ENCODE measurements at places on chromosomes 6 and 20.

GRCh38 chr6:12844284-12845223, 128.0 kb downstream of the PHACTR1 start:
- DNase-seq, result no peak

GRCh38 chr20:25081730-25082497, at the start of gene VSX1:
Gene VSX1 (minus strand): TSS chr20:25082141. CDS start chr20:25082096, 45 bp downstream.
- DNase-seq, result peak; percentile 50

GRCh38 chr6:33344701-33345697, 27.5 kb upstream of the ZBTB22 start:
- DNase-seq, result peak; percentile 64

- DNase-seq, result no peak
Observed at GRCh38 chr6:20366082-20366830, 35.4 kb upstream of the E2F3 start.

GRCh38 chr6:111666847-111667246, 61.2 kb upstream of the TRAF3IP2 start:
- DNase-seq, result no peak

GRCh38 chr20:63968928-63969760, 586 bp downstream of the ZNF512B start:
- peak; percentile 64 for DNase-seq

DNA sequence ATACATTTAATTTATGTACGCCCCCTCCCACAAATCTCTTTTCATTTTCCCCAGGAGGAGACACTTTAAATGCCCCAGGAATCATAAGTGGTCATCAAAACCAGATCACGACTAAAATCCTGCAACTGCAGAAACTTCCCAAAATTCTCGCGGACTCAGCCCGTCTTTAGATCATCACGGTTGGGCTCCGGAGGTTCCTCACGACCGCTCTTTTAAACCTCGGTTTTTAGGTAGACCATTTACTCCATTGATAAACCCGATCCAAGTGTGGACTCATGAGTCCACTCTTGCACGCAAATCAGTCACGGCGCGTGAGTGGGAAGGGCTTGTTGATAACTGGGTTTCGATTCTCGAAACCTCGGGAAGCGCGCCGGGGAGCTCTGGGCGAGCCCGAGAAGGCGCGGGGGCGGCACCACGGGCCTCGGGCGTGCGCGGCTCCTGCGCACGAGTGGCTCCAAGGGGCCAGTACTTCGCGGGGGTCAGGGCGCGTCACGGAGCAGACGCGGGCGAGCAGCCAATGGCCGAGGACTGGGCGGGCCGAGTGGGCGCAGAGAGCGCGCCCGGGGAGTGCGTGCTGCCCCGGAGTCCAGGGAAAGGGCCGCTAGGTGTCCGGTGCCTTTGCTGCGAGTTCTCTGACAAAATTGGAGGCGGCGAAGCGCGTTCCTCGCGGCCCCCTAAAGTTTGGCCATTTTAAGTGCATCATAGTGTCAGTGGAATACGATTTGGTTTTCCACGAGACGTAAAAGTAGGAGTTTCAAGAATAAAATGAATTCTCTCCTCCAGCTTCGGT, 635 bp upstream of the TENT5A start:
- peak; percentile 88 for DNase-seq

- DNase-seq, result no peak
Observed at GRCh38 chr6:154974485-154975149, 20.5 kb upstream of the TIAM2 start.

GRCh38 chr6:144349690-144350527, 64.8 kb downstream of the UTRN start:
- no peak for DNase-seq

DNA sequence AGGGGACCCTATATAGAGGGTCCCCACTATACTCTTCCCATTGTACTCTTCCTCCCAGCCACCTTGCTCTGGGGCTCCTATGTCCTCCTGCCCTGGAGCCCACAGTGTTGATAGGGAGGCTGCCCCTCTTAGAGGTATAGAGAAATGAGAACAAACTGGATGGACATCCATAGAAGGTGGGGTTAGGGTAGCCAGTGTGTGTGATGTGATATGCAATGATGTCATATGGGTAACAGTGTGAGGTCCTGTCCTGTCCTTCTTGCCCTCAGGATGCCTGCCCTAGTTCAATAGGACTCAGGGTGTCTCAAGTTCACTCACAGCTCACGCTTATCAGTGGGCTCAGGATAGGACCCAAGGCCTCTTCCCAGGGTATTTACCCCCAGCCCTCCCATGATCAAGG, 435 bp downstream of the PTCRA start:
- no peak for DNase-seq

GRCh38 chr6:48110436-48111142, 408 bp downstream of the PTCHD4 start:
- no peak for DNase-seq

- DNase-seq, result no peak
Observed at GRCh38 chr6:96194675-96195074, 178.9 kb downstream of the FUT9 start.

- no peak for DNase-seq
Observed at GRCh38 chr6:11485271-11485670, 52.3 kb upstream of the TMEM170B start.

DNA sequence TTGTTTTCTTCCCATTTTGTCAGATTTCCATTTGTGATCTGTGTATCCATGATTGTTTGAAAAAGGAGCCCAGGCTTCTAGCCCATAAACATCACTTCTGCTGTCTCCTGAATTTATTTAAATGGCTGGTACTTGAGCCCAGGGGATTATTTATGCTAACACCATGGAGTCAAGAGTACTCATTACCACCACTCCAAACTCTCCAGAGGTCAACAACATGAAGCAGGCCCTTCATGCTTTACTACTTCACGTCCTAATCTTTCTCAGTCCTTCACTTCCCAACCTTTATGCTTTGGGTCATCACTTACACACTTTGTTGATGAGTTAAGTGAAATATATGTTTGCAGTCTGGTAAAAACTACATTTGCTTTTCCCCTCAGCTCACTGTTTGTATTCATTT, 247.8 kb downstream of the BMP2 start:
- no peak for DNase-seq
